ENCODE measurements at places on chromosomes 12 and 14. TPM values are rescaled to one million over a fixed set of nuclear protein-coding genes. Genes with fewer than 3 reads are reported as not detected.

The SIX1 gene
- total RNA-seq: 0.12 TPM

DNA sequence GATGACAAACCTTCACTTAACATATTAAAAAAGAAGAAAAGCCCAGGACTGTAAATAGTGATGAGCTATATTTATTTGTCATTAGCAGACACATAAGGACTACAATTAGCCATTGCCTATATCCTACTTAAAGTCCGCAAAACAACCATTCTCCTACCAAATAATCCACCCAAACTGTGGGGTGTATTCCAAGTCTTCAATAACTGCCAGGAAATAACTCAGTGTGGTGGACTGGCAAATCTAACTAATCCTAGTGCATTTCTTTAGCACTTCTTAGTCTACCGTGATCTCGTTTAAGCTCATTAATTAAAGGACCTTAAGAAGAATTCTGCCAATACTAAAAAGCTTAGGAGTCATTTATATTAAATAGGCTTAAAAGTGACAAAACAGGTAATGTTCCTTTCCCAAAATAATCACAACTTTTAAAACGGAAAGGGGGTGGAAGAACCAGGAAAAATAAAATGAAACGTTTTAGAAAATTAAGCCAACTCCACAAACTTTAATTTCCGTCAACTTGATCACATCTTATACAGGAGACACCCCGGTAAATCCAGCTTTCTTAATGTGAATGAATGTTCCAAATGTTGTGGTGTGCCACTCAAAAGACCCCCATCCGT lies 1.8 kb downstream of the NOVA1 start:
- ATAC-seq: no peak

DNA sequence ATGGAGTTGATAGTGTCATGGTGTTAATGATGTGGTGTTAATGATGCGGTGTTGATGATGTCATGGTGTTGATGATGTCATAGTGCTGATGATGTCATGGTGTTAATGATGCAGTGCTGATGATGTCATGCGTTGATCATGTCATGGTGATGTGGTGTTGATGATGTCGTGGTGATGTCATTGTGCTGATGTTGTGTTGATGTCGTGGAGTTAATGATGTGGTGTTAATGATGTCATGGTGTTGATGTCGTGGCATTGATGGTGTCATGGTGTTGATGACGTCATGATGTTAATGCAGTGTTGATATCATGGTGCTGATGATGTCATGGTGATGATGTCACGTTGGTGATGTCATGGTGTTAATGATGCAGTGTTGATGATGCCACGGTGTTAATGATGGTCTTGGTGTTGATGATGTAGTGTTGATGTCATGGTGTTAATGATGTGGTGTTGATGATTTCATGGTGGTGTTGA lies 49.1 kb upstream of the RIMBP2 start:
- no peak for ATAC-seq

GRCh38 chr12:131282292-131283080 lies 328.8 kb downstream of the ADGRD1 start:
- no peak for ATAC-seq

The CLEC12A gene
- 0.36 TPM for total RNA-seq

- no peak for ATAC-seq
Observed at GRCh38 chr14:67186172-67186768, 3.0 kb upstream of the GARIN2 start.

The RND1 gene
- 2.6 TPM for total RNA-seq

DNA sequence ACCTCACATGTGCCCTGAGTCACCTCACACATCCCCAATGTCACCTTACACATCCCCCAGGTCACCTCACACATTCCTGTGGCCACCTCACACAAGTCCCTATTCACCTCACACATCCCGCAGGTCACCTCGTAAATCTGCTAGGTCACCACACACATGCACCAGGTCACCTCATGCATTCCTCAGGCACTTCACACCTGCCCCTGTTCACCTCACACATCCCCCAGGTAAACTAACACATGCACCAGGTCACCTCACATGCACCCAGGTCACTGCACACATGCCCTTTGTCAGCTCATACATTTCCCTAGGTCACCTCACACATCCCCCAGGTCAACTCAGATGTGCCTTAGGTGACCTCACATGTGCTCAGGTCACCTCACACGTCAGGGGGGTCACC lies 639.8 kb downstream of the TMEM121 start:
- ATAC-seq: no peak

The USP44 gene
- total RNA-seq: not detected

The NANOG gene
- 0.52 TPM for total RNA-seq

GRCh38 chr14:50741567-50741966 lies 73.5 kb upstream of the SAV1 start:
- ATAC-seq: peak; percentile 60

GRCh38 chr14:102557434-102558226 lies 34.8 kb upstream of the RCOR1 start:
- peak; percentile 63 for ATAC-seq

- ATAC-seq: no peak
Observed at GRCh38 chr14:76894308-76894707, 68.1 kb downstream of the LRRC74A start.

DNA sequence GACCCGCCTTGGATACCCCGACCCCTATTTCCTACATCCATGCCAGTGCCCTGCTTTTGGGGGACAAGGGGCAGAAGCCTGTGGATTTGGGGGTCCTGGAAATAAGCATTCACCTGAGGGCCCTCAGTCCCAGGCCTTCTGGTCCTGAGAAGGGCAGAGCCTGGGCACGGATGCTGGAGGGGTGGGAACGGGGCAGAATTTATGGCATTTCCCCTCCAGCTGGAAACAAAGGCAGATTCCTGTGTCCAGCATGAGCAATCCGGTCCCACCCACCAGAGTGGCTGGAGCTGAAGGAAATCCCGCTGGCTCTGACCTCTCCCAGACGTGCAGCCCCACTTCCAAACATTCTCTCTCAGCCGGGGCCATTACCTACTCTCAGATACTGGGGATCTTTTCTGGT lies 9.3 kb downstream of the ANKRD33 start:
- peak; percentile 27 for ATAC-seq

The ZFHX2 gene
- 0.44 TPM for total RNA-seq

GRCh38 chr12:124273630-124274029 lies 21.3 kb upstream of the RFLNA start:
- peak; percentile 47 for ATAC-seq

The EIF2S3B gene
- total RNA-seq: 1.4 TPM

DNA sequence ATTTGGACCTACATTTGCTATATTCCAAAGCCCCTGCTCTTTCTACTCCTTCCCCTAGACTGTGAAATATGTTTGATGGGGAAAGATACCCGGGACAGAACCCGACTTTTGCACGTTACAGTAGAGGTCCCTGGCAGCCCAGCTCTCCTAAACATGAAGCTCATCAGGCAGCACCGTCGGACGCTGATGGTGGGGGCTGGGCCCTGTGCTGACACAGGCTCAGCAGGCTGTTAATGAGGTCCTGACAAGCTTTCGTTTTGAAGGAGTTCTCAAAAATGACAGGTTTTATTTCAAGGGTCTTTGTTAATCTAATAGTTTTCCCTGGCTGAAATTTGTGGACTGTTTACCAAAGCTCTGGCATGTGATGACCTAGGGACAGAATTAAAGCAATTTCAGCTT lies 102.3 kb downstream of the SLC25A47 start:
- no peak for ATAC-seq

The PLEKHG7 gene
- total RNA-seq: 0.28 TPM

The PZP gene
- total RNA-seq: not detected

GRCh38 chr12:66744956-66745383 lies 66.1 kb upstream of the GRIP1 start:
- ATAC-seq: no peak

The RERG gene
- total RNA-seq: 1.9 TPM

The LRRC10 gene
- total RNA-seq: not detected

GRCh38 chr12:1853716-1854115 lies 33.4 kb downstream of the LRTM2 start:
- ATAC-seq: no peak

DNA sequence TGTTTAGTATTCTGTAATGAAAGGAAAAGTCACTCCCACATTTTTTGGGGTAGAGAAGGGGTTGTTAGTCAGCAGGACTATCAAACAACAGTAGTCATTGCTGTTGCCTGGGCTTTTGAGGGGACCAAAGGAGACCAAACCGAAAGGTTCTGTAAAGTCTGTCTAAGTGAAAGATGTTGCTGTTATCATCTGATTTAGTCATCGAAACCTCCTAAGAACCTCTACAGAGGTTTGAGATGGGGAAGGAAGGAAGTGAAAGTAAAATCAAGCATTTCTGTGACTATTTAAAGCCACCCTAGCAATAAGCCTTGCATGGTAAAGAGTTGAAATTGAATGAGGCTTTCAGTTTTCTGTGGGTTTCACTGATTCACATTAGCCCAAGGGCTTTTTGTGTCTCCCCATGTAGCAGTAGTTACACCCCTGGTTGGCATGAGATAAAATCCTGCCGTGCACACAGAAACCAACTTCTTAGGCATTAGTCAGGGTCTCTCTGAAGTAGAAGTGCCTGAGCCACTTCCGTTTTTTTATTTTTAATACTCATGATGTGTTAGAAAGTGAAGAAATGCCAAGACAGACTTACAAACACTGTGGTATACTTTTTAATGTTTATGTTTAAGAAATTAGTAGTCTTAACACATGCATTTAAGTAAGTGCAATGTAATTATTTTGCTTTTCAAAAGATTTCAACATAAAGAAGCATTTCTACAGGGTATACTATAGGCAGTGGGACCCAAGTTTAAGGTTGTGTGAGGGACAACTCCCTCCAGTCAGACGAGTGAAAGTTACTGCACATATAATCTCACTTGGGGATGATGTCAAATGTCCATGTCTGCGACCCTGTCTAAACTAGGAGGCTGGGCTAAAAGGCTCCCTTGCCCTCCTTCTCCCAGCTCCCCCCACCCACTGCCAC lies 50.4 kb downstream of the DYRK2 start:
- peak; percentile 17 for ATAC-seq

The PLD4 gene
- total RNA-seq: 0.80 TPM

- no peak for ATAC-seq
Observed at GRCh38 chr12:32897281-32897610, 669 bp upstream of the PKP2 start.

GRCh38 chr14:100673807-100674154 lies 52.9 kb upstream of the DLK1 start:
- no peak for ATAC-seq

The RPL41 gene
- total RNA-seq: 4,992 TPM

- ATAC-seq: peak; percentile 57
Observed at GRCh38 chr12:38886064-38886463, 19.3 kb downstream of the CPNE8 start.

GRCh38 chr14:75496755-75497154 lies 25.5 kb upstream of the BATF start:
- no peak for ATAC-seq

DNA sequence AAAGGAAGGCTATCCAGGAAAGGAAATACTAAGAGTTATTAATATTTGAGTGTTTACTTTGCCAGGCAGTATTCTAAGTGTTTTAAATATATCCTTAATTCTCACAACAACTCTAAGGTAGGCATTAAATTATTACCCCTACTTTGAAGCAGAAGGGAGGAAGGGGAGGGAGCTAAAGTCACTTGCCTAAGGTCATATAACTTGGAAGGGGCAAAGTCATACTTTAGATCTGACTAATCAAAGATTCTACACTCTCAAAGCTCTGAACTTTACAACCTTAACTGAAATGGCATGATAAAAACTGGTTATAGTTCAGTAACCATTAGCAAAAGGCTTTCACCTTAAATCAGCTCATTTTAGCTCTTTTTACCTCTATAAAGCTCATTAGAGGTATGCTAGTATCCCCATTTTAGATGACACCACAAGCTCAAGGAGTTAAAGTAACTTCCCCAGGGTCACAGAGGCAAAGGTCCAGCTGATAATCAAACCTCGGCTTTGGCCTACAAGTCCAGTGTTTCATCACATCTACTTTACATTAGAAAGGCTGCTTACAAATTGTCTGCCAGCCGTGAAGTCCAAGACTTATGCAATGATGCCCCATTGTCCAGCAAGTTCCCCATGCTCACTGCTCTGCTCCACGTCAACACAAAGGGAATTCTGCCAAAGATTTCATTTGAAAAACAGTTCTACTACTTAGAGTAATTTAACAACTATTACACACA lies 223.9 kb downstream of the MED13L start:
- ATAC-seq: no peak

The NEDD8 gene
- 131 TPM for total RNA-seq

DNA sequence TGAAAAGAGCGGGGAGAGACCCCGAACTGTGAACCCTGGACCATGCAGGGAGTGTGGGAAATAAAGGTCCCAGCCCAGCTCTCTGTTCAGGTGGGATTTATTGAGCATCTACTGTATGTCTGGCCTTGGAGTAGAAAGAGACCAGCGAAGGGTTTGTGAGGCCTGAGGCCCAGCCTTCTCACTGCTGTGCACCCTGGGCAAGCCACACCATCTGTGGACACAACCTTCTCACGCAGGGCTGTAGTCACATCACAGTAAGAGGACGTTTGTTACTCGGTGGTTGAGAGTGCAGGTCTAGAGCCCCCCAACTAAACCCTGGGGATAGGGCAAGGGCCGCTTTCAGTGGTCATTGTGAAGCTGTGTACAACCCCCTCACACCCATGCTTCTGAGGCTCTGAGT lies 18.2 kb downstream of the FAM222A start:
- ATAC-seq: no peak

The FAM161B gene
- total RNA-seq: 1.6 TPM

The MYF6 gene
- not detected for total RNA-seq

DNA sequence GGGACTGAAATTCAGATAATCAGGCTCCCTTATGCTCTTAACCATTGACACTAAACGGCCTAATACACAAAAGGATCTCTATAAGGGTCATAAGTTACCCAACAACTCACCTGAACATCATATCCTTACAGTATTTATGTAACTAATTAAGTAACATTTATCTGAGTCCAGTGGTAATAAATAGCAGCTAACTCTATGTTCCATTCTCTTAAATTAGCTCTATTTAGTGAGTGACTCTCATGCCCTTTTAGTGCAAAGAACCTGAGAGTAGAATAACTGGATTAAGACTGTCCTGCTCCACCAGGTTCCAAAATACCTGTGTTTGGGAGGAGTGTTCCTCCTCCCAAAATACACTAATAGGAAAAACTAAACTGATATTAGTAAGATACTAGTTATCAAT lies 9.8 kb downstream of the SCAF11 start:
- ATAC-seq: no peak

- no peak for ATAC-seq
Observed at GRCh38 chr14:23380197-23380914, 3.5 kb downstream of the CMTM5 start.

DNA sequence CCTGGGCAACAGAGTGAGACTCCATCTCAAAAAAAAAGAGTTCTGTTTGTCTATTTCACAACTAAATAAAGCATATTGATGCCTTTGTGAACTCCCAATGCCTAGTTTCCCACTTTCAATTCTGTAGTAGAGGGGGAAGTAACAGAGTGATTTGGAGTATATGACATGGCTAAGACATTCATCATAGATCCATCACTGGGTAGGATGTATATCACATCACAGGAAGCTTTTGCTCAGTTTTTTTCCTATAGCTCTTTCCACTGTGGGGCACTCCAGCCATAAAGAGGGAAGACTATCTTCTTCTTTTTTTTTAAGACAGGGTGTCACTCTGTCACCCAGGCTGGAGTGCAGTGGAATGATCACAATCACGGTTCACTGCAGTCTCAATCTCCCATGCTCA lies 154.0 kb upstream of the BCL2L14 start:
- ATAC-seq: no peak

- ATAC-seq: no peak
Observed at GRCh38 chr14:26286081-26286912, 311.5 kb downstream of the NOVA1 start.

The CCER1 gene
- total RNA-seq: not detected

All from esophagus mucosa (tissue), 1 donor.